ENCODE measurements at places on chromosomes 5 and 9.

DNA sequence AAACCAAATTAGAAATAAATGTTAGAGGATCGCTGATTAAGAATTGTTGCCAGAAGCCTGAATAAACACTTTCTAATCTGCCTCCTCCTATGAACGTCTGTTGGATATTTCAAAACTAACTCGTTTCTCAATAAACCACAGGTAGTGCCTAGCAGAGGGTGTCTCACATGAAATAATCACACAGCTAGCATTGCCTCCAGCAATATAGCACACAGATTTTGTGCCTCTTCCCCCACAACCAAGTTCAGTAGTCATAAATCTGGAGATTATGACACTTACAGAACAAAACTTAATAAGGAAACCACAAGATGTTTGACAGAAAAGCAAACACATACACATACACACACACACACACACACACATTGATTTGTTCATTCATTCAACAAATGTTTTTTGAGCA is 173.2 kb upstream of the CDH10 start:
- ATAC-seq, result no peak

- no peak for ATAC-seq
These were observed 678 bp downstream of the SLC26A2 start for GRCh38 chr5:149961186-149961685.

GRCh38 chr5:57693488-57694305 is 211.1 kb upstream of the ACTBL2 start:
- no peak for ATAC-seq

- no peak for ATAC-seq
These were observed 14.0 kb downstream of the IRGM start for GRCh38 chr5:150860246-150860821.

DNA sequence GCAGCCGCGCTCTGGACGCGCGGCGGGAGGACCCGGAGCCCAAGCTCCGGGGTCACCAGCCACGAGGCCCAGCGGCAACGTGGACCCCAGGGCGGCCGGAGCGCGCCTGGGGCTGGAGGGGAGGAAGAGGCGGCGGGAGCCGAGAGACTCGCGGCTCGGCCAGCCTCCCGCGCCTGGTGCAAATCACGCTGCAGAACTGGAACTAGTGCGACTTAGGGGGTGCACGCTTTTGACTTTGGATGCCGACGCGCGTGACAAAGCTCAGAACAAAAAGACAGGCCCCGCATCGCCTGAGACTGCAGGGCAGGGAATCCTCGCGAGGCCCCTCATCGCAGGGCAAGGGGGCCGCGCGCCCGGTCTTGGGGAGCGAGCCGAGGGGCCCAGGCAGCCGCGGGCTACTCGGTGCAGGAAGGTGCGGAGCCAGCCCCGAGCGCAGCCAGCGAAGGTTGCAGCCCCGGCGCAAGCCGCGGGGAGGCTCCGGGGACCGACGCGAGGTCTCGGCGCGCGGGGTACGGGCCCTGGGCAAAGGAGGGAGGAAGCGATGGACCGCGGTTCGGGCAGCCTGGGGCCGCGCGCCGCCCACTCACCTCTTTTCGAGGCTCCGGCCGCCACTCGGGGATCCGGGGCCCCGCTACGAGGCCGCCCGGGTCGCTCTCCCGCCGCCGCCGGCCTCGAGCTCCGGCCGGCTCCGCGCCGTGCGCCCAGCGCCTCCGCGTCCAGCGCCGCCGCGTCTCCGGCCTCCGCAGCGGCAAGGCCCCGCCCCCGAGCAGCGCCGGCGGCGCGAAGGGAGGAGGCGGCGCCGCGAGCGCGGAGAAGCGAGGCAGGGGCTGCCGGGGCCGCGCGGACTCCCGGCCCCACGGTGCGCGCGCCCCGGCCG is at the start of gene GOLM1:
Gene GOLM1, minus strand, starts transcription at position 735 of the 877 bp plus-strand sequence. CDS start 20,238 bp downstream, outside the sequence.
- ATAC-seq, result peak; percentile 61

All from activated CD4-positive, CD25-positive, alpha-beta regulatory T cell treated with anti-CD3 and anti-CD28 coated beads, Interleukin-2, amount 50 U/mL, for 24 hours (primary cell).